ENCODE measurements at places on chromosomes 7 and 10.

DNA sequence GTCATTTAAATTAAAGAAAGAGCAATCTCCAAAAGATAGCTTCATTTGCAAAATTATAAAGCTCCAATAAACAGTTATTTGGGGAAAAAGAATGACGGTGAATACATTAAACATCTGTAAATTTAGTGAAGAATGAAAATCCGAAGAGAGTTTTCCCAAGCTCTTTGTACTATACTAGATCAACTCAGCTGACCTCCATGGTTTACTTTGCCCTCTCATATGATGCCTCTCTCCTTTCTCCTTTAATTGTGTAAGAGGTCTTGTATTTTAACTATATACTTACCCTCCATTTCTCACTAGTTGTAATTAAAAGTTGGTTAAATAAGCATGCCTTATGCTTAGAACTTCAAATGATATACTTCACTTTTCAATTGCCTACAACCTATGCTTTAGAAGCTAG lies 125.8 kb downstream of the CACNA2D1 start:
- DNase-seq: no peak

GRCh38 chr7:129771201-129771927 lies 159.8 kb downstream of the NRF1 start:
- no peak for DNase-seq

GRCh38 chr7:127761196-127761595 lies 109.2 kb downstream of the SND1 start:
- no peak for DNase-seq

- DNase-seq: peak; percentile 3
Measured at GRCh38 chr7:118080947-118081346, 103.0 kb upstream of the LSM8 start.

GRCh38 chr10:59240582-59241183 lies 64.2 kb downstream of the PHYHIPL start:
- DNase-seq: no peak

DNA sequence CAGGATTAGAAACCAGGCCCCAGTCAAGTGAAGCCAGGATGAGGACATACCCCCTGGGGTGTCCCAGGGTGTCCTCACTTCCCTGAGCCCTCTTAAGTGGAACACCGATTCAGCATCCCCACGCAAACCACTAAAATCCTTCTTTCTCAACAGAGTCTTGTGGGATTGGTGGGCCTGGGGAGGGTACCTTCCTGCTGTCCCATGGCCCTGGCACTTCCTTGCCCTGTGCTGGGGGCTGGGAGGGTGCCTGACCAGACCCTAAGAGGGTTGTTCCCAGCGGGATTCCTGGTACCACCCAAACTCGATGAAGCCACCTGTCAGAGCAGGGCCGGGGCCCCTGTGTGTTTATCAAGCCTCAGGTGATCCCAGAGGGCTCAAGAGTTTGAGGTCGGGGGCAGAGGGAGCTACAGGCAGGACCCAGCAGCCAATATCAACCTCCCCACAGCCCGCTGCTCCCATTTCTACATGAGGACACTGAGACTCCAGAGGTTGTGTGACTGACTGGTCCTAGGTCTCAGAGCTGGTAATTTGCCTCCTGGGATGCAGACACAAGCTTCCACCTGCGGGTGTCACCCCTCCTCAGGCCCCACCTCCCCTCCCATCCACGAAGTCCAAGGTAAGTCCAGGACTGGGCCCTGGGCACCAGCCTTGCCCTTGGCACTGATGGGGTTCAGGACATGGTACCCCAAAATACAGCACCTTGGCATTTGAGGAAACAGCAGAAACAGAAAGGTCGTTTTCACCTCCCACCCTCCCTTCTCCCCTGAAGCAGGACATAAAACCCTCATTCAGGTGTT lies 31.4 kb downstream of the OAT start:
- no peak for DNase-seq

GRCh38 chr7:133299676-133300075 lies 46.8 kb downstream of the EXOC4 start:
- DNase-seq: no peak

- no peak for DNase-seq
Measured at GRCh38 chr10:110724116-110724921, 80.2 kb downstream of the RBM20 start.

- DNase-seq: no peak
Measured at GRCh38 chr7:780081-780480, 52.2 kb upstream of the SUN1 start.

GRCh38 chr10:52959810-52960209 lies 187.2 kb upstream of the MBL2 start:
- no peak for DNase-seq

- DNase-seq: no peak
Measured at GRCh38 chr10:59773088-59773487, 19.8 kb upstream of the MRLN start.

GRCh38 chr7:155731380-155731779 lies 80.9 kb downstream of the SHH start:
- DNase-seq: no peak

- DNase-seq: no peak
Measured at GRCh38 chr10:72318418-72319262, 36.1 kb downstream of the DNAJB12 start.
